ENCODE measurements at places on chromosomes 6 and 20.

DNA sequence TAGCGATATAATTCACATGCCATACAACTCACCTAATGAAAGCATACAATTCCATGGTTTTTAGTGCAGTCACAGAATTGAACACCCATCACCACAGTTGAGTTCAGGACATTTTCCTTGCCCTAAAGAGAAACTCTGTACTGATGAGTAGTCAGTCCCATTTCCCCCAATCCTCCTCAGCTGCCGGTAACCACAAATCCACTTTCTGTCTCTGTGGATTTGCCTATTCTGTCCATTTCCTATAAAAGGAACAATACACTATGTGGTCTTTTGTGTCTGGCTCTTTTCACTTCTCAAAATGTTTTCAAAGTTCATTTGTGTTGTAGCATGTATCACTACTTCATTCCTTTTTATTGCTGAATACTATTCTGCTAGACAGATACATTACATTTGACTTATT lies 67.9 kb upstream of the TGM3 start:
- no peak for DNase-seq

GRCh38 chr6:84773431-84774156 lies 9.2 kb upstream of the TBX18 start:
- no peak for DNase-seq

- DNase-seq, result no peak
These were observed 38.3 kb upstream of the CD2AP start for GRCh38 chr6:47439348-47439668.

GRCh38 chr20:49874696-49875095 lies 40.6 kb downstream of the SPATA2 start:
- no peak for DNase-seq

DNA sequence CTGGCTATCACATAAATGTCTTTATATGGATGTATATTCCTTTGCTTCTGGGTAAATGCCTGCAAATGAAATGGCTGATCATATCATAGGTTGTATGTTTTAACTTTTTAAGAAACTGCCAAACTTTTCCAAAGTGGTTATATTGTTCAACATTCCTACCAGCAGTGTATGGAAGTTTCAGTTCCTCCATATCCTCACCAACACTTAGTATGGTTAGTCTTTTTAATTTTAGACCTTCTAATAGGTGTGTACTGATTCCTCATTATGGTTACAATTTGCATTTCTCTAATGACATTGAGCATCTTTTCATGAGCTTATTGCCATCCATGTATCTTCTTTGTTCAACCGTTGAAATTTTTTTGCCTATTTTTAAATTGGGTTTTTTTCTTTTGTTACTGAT lies 155.4 kb downstream of the ZFAND3 start:
- no peak for DNase-seq

GRCh38 chr6:95805699-95806098 lies 210.1 kb upstream of the FUT9 start:
- no peak for DNase-seq

DNA sequence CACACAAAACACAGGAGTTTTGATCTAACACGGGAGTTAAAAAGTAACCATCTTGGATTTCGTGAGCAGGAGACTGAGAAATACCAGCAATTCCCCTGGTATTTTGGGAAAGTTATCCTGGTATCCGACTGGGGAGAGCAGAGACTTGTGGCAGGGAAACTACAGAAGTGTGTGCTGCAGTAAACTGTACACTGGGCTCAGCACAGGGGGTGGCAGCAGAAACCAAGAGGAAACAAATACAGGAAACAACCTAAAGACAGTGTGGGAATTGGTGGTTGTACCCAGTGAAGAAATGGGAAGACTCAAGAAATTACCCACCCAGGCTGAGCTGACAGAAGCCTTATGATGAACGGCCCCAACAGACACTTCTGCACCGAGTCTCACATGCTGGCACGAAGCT lies 109.8 kb downstream of the CHD6 start:
- DNase-seq, result no peak

- DNase-seq, result no peak
These were observed 591.6 kb downstream of the UTRN start for GRCh38 chr6:144876689-144877088.

- DNase-seq, result peak; percentile 21
These were observed 49.5 kb downstream of the TRERF1 start for GRCh38 chr6:42402184-42402583.

DNA sequence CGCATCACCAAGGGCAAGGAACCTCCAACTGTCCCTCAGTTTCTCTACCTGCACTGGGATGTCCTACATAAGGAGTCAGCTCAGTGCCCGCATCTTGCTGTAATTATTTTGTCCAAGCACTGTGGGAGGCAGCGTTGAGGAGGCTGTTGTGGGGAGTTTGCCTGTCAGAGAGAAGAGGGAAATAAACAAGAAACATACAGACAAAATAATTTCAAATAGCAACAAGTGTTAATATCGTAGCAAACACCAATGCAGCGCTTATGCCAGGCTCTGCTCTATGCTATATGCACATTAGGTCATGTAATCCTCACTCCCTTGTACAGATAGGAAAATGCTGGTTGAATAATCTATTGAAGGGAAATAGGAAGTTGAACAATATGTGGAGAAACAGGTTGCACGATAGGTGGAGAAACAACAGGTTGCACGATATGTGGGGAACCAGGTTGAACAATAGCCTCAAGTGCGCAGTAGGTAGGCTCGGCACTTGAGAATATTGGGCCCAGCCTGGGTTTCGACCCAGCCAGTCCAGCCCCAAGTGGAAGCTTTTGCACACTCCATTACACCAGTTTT lies 91.2 kb upstream of the SIRPA start:
- DNase-seq, result peak; percentile 66

DNA sequence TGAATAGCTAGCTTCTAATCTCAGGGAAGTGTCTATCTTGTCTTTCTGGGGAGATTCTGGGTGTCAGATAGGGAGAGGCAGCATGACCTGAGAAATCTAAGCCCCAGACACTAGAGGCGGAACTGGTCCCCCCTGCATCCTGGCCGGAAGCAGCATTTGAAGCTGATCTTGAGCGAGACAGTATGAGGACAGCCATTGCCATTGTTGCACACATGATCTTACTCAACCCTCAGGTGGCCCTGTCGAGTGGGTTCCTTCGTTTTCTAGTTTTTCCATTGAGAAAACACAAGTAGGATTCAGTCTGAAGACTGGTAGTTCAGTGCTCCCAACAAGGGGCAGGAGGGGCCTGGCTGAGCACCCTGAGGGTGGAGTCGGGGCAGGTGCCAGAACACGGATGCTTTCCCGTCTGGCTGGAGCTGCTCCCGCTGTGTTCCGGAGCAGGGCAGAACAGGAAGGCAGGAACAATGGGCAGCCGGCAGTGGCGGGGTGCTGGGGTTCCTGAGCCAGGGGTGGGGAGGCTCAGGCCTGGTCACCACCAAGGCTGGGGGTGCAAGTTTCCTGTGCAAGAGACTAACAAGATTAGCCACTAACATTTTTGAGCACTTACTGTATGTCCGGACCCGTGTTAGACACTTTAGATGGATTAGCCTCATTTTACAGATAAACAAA lies 7.9 kb upstream of the SDCBP2 start:
- DNase-seq, result no peak

- DNase-seq, result no peak
These were observed 1.5 kb downstream of the SYNDIG1 start for GRCh38 chr20:24470746-24471582.

GRCh38 chr6:23927935-23928334 lies 198.1 kb upstream of the NRSN1 start:
- no peak for DNase-seq

- DNase-seq, result no peak
These were observed 208.8 kb upstream of the PLCB4 start for GRCh38 chr20:8860011-8860495.

GRCh38 chr6:136646377-136646776 lies 96.2 kb upstream of the MAP7 start:
- no peak for DNase-seq

DNA sequence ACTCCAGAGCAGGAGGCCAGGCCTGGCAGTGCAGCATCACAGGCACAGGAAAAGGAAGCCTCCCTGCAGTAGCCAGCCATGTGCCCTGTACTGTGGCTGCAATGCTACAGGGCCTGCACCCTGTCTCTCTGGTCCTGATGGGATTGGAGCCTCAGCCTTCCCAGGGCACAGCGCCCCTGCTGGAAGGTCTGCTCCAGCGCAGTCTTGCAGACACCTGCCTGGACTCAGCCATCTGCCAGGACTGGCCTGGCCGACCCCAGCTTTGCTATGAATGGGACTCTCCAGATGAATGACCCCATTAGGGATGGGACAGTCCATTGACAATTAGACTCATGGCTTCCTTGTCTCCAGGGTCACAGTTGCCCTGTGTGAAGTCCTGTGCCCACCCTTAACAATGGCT lies 251.6 kb downstream of the ERMARD start:
- DNase-seq, result no peak

- no peak for DNase-seq
These were observed 11.1 kb downstream of the KCNB1 start for GRCh38 chr20:49471397-49471796.

GRCh38 chr6:51800603-51801002 lies 286.8 kb downstream of the PKHD1 start:
- no peak for DNase-seq

DNA sequence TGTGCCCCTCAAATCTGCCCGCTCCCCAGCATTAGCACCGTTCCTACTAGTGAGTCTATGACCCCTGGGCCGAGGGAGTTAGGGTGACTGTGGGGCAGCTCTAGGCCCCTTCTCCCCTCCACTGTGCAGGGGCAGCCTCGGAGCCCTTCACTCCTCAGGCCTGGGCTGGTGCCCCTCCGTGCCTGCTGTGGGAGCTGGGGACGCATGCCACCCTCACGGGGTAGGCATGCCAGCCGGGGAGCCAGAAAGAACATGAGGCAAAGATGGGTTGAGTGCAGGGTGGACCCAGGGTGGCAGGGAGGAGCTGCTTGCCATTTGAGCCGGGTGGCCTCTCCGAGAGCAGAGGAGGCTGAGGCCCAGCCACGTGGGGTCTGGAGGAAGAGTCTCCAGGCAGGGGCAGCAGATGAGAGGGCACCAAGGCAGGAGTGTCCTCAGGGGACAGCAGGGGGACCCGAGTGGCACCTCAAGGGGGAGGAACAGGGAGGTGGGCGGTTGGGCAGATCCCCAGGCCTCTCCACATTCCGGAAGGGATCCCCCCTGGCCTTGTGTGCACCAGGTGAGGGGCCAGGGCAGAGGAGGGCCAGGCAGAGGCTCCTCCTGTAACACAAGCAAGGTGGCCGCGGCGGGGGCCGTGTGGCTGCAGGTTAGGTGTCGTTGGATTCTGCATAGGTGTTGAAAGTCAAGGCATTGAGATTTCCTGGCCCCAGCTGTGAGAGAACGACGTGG lies 18.6 kb upstream of the LSM14B start:
- no peak for DNase-seq

GRCh38 chr20:5864873-5865587 lies 85.3 kb downstream of the TRMT6 start:
- no peak for DNase-seq

DNA sequence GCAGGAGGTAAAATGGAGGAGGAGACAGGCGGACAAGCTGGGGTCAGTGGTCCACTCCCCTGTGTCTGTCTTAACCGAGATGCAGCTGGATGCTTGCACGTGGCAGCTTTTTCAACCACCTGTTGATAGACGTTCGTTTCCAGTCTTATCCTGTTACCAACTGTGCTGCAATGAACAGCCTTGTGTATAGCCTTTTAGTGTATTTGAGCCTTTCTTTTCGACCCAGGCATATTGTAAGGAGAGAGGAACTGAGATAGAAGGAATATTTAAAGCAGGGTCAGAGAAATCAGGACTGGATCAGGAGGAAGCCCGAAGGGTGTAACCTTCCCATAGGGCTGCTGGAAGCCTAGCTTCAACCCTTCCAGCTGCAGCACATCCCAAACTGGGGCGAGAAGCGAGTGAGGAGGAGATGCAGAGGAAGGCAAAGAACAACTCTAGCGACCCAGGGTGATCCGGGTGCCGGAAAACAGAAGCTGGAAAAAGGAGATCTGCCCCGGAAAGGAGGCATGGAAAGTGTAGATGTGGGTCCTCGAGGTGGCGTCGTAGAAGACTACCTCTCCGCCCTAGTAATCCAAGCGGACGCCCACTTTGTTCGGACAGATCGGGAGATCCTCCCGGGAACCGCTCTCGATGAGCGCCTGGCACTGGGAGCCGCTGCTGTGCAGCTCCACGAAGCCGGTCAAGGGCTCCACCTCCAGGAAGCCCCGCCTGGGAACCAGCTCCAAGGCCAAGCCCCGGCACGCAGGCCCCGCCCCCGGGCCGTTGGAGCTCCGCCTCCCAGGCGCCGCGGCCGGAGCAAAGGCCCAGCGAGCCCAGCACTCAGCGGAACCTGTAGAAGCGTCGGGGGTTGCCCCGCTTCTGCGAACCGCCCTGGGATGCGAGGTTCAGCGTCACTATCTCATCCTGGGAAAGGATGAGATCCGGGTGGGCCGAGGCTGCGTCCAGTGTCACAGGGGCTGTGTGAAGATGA lies 11.2 kb downstream of the TRIM31 start:
- DNase-seq, result peak; percentile 62

DNA sequence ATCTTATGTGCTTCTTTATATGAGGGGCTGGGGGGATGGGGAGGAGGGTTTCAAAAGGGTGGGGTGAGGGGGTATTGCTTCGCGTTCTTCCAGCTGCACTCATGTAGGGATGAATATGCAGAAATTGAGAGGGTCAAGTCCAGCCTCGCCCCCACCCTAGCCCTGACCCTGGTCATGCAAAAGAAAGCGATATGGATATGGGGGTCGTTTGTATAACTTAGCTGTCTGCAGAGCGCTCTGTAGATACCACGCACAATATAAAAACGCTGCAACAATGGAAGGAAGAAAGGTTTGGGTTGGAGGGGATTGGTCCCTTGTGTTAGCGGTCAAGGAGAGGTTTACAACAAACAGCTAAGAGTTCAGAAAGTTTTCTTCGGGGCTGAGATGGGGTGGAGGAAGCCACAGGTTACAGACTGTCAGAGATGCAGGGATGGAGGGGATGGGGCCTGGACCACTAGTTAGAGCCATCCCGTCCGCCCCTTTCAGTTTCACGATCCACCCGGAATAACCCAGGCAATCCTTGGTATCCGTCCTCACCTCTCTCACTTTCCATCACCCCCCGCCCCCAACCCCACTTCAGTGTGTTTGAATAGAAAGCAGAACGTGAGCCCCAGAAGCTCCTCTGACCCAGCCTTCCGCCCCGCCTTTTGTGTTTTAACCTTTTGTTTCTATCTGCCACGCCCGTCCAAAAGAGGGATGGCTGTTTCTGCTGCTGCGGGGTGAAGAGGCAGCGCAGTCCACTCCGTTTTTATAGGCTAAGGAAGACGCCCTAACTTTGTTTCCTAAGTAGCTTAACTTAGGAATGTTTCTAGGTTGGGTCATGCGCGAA lies 73.5 kb downstream of the SOX4 start:
- no peak for DNase-seq

DNA sequence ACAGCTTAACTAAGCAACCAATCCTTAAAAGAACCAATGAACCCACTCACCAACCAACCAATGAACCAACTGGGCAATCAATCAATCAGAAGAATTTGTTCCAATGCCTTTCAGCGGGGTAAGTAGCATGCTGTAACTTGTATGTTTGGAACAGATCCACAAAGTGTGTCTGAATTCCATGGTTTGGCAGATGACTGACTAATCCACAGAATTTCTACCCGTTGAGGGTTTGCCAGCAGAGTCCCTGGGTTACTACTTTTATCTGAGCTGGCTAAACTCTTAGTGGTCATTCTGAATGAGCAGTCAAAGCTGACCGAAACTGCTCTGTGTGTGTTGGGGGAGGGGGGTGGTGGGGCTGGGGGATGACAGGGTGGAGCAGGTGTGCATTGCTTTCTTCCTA lies 125.0 kb upstream of the JAG1 start:
- no peak for DNase-seq
